ENCODE measurements at places on chromosomes 16 and 17. TPM values are rescaled to one million over a fixed set of nuclear protein-coding genes. Genes with fewer than 3 reads are reported as not detected.

The DCAF7 gene
- 118 TPM for total RNA-seq

The PMM2 gene
- 36.0 TPM for total RNA-seq

The CTF1 gene
- total RNA-seq: 0.43 TPM

The SLC16A6 gene
- 3.6 TPM for total RNA-seq

The CDRT15 gene
- not detected for total RNA-seq

The HSD17B2 gene
- total RNA-seq: not detected

The CLDN9 gene
- not detected for total RNA-seq

The HBA1 gene
- not detected for total RNA-seq

The SHCBP1 gene
- total RNA-seq: 49.0 TPM

GRCh38 chr17:68584581-68585303 is 16.4 kb downstream of the FAM20A start:
- DNase-seq: no peak

DNA sequence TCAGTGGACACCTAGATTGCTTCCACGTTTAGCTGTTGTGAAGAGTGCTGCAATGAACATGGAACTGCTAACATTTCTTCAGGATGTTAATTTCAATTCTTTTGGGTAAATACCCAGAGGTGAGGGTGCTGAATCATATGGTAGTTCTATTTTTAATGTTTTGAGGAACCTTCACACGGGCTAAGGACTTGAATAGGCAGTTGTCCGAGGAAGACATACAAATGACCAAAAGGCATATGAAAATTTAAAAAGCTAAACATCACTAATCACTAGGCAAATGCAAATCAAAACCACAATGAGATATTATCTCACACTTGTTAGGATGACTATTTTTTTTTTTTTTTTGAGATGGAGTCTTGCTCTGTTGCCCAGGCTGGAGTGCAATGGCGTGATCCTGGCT is 173.3 kb downstream of the PRKCB start:
- DNase-seq: no peak

DNA sequence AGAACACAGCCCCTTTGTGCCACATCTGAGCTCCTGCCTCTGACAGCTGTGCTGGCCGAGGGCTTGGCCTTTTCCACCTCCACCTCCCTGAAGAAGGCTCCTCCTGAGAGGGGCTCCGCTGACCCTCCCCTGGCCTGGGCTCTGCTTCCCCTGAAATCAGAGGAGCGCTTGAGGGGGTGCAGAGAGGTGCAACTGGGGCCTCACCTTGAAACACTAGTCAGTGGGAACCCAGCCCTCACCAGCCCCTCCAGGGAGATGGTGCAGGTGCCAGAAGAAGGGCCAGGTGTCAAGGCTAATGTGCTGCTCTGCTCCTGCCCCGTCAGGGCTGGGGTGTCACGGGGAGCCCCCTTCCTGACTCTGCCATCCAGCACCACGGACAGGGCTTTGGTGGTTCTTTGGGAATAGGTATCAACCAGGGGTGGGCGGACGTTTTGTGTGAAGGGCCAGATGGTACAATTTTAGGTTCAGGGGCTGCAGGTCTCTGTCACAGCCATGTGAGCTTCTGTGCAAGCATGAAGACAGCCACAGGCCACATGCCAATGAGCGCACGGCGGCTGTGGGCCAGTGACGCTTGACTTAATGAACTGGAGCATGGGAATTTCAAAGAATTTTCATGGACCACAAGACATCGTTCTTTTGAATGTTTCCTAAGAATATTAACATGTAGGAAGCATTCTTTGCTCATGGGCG is 2.1 kb upstream of the ZG16B start:
- no peak for DNase-seq

DNA sequence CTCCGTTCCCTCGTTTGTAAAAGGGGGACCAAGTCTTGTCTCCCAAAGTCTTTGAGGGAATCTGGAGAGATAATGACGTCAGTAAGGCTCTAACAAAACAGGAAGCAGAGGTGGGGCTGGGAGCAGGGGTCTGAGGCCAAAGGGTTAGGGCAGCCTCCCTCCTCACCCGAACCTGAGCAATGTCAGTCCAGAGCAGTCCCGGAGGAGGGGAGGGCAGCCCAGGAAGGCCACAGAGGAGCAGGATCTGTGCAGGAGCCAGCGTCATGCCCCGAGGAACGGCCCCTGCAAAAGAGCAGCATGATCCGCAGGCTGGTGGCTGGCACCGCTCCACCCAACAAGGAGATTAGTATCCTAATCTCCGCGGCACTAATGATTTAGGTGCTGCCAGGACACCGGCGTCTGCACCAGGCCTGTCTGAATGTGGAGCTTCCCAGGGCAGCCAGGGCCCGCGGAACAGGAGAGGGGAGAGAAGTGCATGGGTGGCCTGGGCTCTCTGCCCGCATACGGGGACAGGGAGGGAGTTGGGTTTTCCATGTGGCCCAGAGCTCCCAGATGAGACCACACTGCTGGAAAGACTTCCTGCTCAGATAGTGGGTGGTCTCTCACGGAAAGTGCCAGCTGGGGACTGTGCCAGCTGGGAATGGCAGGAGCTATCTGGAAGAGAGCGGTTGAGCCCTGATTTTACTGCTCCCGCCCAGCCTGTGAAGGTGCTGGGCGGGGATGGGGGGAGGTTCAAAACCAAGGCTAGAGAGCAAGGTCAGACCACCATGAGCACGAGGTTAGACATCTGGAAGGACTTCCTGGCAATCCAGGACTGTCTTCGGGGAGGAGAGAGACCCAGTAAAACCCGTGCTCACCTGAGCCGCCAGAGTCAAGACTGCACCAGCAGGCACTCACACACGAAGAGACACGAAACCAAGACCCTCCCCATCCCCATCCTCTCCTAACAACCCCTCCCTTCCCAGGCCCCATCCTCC is 11.0 kb upstream of the KRT17 start:
- DNase-seq: no peak

- no peak for DNase-seq
Observed at GRCh38 chr17:61057257-61057656, 342.4 kb upstream of the TBX2 start.

GRCh38 chr16:80671281-80671849 is 130.6 kb downstream of the DYNLRB2 start:
- DNase-seq: no peak

DNA sequence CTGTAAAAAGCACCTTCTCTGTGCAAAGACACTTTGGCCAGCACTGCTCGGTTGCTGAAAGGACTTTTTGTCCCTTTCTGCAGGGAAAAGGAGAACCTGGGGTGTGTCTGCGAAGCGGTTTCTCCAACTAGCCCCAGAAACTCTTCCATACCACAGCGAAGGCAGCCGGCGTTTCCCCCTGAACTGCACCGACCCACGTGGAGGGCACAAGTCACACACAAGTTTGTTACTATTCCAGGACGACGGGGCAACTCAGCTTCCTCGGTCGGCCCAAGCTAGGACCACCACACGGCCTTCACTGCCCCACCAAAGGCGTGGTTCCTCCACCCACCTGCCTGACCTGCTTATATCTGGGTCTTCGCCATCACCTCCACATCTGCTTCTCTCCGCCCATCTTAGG is 1.9 kb downstream of the RTN4RL1 start:
- no peak for DNase-seq

DNA sequence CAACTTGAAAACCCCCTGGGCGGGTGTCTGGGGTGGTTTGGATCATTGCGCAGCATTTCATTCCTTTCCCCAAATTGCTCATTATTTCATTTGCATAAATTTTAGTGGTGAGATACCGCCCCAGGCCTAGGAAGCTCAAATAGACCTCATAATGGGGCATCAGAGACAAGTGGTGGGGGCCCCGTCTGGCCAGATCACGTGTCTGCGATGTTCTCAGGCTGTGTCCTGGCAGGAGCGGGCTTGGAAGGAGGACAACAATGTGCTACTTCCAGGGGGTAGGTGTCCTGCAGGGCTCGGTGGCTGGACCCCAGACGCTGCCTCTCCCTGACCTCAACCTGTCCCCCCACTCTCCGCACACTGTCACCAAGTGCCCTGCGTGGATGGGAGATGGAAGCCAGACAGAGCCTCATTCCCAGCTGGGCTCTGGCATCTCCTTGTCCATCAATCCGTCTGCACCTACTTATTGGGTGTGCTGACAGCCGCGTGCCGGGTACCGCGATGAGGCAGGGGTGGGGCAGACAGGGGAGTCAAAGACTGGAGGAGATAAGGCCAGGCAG is 116.9 kb downstream of the NTN1 start:
- DNase-seq: no peak

- DNase-seq: no peak
Observed at GRCh38 chr16:58421529-58421928, 29.3 kb downstream of the GINS3 start.

- DNase-seq: no peak
Observed at GRCh38 chr17:39740357-39741111, 2.8 kb downstream of the GRB7 start.

All from activated CD4-positive, alpha-beta memory T cell treated with anti-CD3 and anti-CD28 coated beads for 36 hours (primary cell).